Gastrocnemius medialis (tissue), 4 donors: ENCODE measurements at places on chromosomes 11 and 22.

DNA sequence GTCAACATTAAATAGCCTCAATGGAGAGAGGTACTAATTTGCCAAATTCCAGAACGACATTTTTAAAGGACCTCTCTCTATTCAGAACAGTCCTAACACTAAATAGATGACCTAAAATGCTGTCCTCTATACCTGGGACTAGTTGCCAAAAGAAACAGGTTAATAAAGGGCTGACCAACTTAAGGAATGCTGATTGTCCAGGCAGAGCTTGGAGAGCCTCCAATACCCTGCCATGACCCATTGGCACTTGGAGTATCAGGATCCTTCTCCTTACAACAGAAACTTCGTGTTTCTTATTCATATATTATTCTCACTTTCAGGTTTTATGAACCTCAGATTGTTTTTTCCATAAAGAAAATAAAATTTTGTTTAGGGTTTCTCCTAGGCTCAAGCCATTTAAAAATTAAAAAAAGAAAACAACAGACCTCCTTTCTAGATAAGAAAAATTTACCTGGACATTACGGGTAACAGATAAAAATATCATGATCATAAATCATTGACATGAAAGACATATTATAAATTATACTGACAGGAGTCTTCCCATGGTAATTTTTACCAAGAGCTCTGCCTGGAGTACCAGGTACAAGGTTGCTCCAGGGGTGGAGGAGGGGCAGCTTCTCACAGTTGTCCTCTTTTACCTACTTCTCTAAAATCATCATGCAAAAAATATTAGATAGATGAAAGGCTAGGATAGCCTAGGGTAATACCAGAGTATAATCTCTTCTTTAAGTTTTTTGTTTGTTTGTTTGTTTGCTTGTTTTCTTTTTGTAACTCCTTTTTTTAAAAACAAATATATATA lies 2.0 kb downstream of the LRRC4C start:
- no peak overlapping the region for H3K4me3 ChIP-seq
- H3K36me3 ChIP-seq = no peaks in the 10 kb centered on the region
- no peak for DNase-seq

DNA sequence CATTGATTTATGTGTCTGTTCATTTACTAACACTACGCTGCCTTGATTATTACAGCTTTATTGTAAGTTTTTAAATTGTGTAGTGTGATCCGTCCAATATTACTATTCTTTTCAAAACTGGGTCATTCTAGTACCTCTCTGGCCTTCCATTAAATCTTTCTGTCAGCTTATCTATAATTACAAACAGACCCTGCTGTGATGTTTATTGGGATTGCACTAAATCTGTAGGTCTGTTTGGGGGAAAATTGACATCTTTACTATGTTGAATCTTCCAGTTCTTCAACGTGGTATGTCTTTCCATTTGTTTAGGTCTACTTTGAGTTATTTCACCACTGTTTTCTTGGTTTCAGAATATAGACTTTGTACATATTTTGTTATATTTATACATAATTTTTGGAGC lies 15.6 kb downstream of the CABIN1 start:
- no peaks in the 10 kb centered on the region for H3K27me3 ChIP-seq
- no peaks in the 10 kb centered on the region for H3K36me3 ChIP-seq
- DNase-seq = no peak
- no peak overlapping the region for H3K4me3 ChIP-seq
- H3K4me1 ChIP-seq = peaks cover 15% of the 10 kb centered on the region
- no peak overlapping the region for H3K27ac ChIP-seq

GRCh38 chr11:44613153-44613552 lies 47.7 kb downstream of the CD82 start:
- H3K4me1 ChIP-seq = peaks cover 19% of the 10 kb centered on the region
- DNase-seq = no peak
- no peak overlapping the region for H3K4me3 ChIP-seq
- H3K27ac ChIP-seq = no peak overlapping the region

DNA sequence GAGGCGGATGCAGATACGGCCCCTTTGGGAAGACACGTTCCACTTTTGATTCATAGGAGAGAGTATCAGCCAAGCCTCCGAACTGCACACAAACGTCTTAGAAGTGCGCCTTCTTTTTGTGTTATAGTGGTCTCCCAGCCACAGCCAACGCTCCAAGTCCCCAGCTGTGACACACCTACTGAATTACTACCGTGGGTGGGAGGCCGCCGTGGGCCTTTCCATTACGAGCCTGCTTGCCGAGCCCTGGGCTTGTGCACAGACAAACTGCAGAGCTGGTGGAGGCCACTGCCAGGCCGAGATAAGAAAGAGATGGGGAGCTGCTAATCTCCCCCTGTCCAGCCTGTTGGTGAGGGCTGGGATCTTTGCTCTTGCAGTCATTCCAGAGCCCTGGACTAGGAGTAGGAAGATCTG lies 761 bp downstream of the HMBS start:
- no peaks in the 10 kb centered on the region for H3K27me3 ChIP-seq
- no peak for DNase-seq
- H3K4me3 ChIP-seq = peak overlapping the region; percentile 77
- peak overlapping the region; percentile 94 for H3K27ac ChIP-seq
- H3K36me3 ChIP-seq = peaks cover 23% of the 10 kb centered on the region

- H3K4me1 ChIP-seq = peaks cover 18% of the 10 kb centered on the region
- no peak for DNase-seq
- H3K36me3 ChIP-seq = no peaks in the 10 kb centered on the region
- H3K27me3 ChIP-seq = no peaks in the 10 kb centered on the region
- H3K4me3 ChIP-seq = no peak overlapping the region
These were observed 109.4 kb upstream of the OR4B1 start for GRCh38 chr11:48107188-48107704.

DNA sequence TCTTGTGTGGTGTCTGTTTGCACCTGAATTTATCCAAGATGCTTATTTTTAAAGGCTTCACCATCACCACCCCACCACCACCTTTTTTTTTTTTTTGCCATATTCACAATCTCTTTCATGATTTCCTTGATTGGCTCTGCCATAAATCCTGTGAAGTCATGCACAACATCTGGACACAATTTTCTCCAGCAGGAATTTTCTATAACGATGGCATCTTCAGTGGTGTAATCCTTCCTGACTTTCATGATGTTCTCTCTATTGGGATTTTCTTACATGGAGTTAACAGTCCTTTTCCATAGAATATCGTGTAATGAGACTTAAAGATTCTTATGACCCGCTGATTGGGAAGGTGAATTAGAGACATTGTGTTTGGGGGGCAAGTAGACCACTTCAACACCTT lies 17.8 kb downstream of the ZFP91 start:
- H3K36me3 ChIP-seq = no peaks in the 10 kb centered on the region
- H3K27ac ChIP-seq = no peak overlapping the region
- no peaks in the 10 kb centered on the region for H3K27me3 ChIP-seq
- H3K4me1 ChIP-seq = peaks cover 79% of the 10 kb centered on the region

GRCh38 chr11:59192446-59193020 lies 20.2 kb downstream of the MPEG1 start:
- H3K4me1 ChIP-seq = no peaks in the 10 kb centered on the region
- DNase-seq = no peak
- no peaks in the 10 kb centered on the region for H3K36me3 ChIP-seq
- H3K4me3 ChIP-seq = no peak overlapping the region
- no peak overlapping the region for H3K27ac ChIP-seq

DNA sequence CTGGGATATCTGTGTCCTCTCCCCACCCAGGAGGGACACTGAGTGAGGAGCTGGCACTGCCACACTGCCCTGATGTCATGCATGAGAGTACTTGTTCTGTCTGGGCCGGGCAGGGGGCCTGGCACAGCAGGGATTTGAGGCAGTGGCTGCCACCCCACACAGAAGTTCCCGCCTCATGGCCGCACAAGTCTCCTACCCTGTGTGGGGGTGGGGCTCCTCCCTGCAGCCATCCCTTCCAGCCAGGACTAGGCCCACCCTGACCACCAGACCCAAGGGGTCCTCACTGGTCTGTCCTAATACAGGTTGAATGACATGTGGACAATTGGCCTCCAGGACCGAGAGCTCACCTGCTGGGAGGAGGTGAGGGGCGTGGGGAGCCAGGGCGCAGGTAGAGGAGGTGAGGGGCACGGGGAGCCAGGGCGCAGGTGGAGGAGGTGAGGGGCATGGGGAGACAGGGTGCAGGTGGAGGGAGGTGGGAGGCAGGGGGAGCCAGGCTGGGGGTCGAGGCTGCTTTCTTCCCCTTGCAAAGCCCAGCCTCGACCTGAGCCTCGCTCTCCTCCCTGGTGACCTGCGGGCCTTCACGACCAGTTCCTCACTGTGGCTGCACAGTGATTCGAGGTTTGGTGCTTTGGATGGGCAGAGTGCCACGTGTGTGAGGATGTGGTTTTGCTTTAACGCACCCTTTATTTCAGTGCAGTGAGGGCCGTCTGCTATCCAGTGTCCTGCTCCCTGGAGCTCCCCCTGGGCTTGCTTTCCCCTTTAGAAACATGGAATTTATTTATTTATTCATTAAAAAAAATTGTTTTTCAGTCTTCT lies 7.4 kb downstream of the LZTR1 start:
- DNase-seq = no peak
- no peak overlapping the region for H3K27ac ChIP-seq
- no peaks in the 10 kb centered on the region for H3K27me3 ChIP-seq

DNA sequence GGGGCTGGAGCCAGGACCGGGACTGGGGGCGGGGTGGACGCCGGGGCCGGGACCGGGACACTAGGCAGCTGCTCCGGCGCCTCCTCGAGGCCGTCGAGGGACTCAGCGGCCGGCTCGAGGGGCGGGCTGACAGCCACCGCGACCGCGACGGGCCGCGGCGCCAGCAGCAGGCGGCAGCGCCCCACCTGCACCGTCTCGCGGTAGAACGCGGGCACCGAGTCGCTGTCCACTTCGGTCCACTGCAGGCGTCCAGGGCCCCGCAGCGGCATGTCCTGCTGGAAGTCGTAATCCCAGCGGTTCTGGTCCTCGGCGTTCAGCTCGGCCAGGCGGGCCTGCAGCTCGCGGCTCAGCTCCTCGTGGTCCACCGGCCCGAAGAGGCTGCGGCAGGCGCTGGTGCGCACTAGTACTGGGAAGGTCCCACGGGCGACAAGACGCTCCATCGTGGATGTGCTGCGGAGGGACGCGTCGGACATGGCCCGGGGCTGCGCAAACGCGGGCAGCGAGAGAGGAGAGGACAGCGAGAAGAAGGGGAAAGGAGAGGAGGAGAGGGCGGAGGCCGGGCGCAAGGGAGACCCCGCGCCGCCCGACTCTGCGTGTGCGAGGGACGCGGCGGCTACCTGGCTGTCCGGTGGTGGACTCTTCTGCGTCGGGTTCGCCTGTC lies 428 bp downstream of the CDKN1C start:
- no peaks in the 10 kb centered on the region for H3K27me3 ChIP-seq
- H3K27ac ChIP-seq = peak overlapping the region; percentile 77
- peak overlapping the region; percentile 83 for H3K4me3 ChIP-seq
- peaks cover 26% of the 10 kb centered on the region for H3K4me1 ChIP-seq
- no peak for DNase-seq

- H3K27me3 ChIP-seq = peaks cover 57% of the 10 kb centered on the region
- no peaks in the 10 kb centered on the region for H3K36me3 ChIP-seq
- no peak for DNase-seq
- H3K4me3 ChIP-seq = no peak overlapping the region
- H3K27ac ChIP-seq = no peak overlapping the region
These were observed 2.0 kb downstream of the DSCAML1 start for GRCh38 chr11:117794772-117795629.

- DNase-seq = no peak
- H3K4me3 ChIP-seq = no peak overlapping the region
- H3K27me3 ChIP-seq = no peaks in the 10 kb centered on the region
These were observed 25.0 kb downstream of the USP35 start for GRCh38 chr11:78213526-78214330.

DNA sequence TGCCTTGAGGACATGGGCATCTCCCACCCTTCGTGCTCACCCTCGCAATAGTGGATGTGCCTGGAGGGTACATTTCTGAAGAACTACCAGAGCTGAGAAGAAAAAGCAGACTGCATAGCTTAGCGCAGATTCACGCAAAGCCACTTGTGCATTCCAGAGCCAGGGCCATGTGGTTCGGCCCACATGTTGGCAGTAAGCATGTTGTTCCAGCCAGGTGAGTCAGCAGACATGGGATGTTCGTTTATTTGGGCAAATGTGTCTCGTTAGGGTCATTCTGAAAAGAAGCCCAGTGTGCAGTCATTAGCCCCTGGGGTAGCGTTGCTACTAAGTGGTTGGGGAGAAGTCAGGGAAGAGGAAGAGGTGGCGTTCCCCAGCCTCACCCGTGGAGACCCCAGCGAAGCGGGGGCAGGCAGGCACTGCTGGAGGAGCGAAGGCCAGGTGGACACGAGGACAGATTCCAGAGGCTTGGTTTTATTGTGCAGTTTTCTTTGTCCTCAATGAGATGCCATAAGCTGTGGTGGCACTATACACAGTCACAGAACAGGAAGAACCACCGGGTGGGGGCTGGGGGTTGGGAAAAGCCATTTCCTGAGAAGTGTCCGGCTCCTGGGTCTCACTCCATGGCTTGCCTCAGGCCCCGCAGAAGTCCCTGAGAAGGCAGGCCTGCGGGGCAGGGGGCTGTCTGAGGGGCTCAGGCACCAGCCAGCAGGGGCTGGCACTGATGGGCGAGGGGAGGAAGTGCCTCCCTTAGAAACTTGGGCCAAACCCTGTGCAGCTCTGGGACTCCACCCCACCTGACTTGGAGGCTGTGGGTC lies 5.0 kb downstream of the THY1 start:
- peaks cover 30% of the 10 kb centered on the region for H3K27me3 ChIP-seq
- no peak overlapping the region for H3K27ac ChIP-seq
- H3K36me3 ChIP-seq = no peaks in the 10 kb centered on the region
- no peak overlapping the region for H3K4me3 ChIP-seq
- peaks cover 8% of the 10 kb centered on the region for H3K4me1 ChIP-seq
- DNase-seq = no peak

GRCh38 chr11:96322775-96323641 lies 20.0 kb downstream of the MAML2 start:
- no peak for DNase-seq
- no peaks in the 10 kb centered on the region for H3K27me3 ChIP-seq
